ENCODE measurements at places on chromosomes 13 and 19. TPM values are rescaled to one million over a fixed set of nuclear protein-coding genes. Genes with fewer than 3 reads are reported as not detected.

DNA sequence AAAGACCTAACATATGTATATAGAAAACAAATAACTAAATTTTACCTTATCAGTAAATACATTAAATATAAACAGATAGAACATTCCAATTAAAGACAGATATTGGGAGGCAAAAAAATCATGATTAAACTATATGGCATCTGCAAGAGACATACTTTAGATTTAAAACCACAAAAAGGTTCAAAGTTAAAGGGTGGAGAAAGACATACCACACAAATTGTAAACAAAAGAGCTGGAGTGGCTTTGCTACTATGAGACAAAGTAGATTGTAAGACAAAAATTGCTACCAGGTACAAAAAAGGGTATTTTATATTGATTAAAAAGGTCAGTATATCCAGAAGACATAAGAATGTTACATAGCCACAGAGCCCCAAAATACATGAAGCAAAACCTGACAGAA lies 200.2 kb downstream of the KCNRG start:
- DNase-seq, result no peak

ZNF99 gene
- not detected for total RNA-seq

- no peak for DNase-seq
These were observed 45.4 kb upstream of the GPR183 start for GRCh38 chr13:99352351-99353245.

DNA sequence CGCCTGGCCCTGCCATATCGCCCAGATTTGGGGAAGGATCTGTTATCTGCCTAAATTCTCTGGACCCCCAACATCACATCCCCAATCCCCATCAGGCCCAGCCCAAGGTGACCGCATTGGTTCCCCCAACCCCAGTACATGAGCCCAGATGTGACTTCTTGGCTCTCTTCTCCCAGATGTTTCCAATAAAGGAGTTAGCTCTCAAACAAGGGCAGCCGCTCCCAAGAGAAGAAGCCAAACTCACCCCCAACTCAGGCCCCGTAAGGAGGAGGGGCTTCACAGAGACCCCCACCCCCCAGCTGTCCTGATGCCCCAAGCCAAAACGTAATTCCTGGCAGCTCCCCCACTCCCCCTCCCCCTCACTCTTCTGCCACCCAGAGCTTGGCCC lies 6.9 kb downstream of the FBN3 start:
- DNase-seq, result no peak

DNA sequence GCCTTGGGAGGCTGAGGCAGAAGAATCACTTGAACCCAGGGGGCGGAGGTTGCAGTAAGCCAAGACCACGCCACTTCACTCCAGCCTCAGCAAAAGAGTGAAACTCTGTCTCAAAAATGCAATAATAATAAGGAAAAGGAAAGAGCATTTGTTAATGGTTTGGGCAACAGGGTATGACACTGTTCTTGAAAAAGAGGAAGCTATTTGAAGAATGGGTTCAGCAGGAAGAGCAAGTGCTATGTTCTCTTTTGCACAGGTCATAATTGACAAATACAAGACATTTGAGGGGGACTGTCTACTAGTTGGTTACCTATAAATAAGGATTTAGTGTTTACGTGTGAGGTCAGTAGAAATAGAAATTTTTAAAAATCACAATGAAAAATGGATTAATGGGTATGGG lies 218.3 kb downstream of the DCT start:
- DNase-seq, result no peak

DNA sequence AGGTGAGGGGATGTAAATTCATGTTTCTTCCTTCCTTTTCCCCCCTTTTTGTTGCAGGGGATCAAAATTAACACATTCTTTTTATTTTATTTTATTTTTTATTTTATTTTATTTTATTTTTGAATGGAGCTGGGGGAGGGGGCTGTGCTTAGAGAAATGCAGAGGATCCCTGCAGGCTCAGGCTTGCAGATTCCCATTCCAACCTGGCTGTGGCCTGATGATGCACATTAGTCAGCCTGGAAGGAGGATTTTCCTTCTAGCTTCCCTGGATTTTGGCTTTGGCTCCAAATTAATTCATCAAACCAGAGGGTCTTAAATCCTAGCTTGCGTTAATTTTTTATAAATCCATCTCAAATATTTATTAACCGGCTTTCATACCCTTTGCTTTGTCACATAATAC lies 67.0 kb downstream of the FREM2 start:
- DNase-seq, result no peak

GRCh38 chr13:34816245-34816884 lies 125.7 kb upstream of the NBEA start:
- no peak for DNase-seq

DNA sequence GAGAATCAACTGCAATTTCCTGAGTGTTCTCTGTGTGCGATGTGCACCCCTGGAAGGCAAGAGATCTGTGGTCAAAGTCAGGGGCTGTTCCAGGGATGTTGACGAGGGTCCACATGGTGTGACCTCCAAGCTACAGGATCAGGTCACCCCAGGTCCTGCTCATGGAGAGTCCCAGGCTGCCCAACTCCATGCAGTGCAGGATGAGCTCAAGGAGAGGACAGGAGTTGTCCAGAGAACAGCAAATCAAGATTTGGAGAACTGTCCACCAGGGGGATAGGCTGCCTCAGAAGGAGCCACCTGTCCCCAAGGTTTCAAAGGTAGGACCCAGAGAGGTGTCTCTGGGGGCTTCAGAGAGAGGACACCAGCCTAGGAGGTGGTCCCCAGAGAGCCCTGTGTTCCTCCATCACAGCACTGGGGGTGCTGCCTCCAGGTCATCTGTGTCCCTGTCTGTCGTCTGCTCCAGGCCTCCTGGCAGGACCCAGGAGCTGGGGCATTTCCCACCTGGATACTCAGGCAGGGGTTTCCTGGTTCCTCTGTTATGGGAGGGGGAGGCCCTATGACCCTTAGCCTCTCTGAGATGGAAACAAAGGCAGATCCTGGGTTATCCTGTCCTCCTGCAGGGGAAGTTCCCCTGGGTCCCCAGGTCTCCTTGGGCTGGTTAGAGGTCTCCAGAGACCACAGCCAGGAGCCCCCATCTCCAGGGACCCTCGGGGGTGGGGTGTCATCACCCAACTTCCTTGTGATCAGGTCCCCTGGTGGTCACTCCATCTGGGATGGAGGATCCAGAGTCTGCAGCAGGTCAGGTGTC lies 2.1 kb upstream of the CEACAM7 start:
- DNase-seq, result no peak

SLC7A9 gene
- total RNA-seq, result under 0.01 TPM

PRR22 gene
- 0.51 TPM for total RNA-seq
